Activated naive CD8-positive, alpha-beta T cell treated with anti-CD3 and anti-CD28 coated beads, Interleukin-2, amount 10 ng/mL, durations not matched to agents 7 days and 5 days (primary cell): ENCODE measurements at places on chromosomes 5 and 9. TPM values are rescaled to one million over a fixed set of nuclear protein-coding genes. Genes with fewer than 3 reads are reported as not detected.
A peak's percentile ranks its signal among the peaks of the same experiment; 100 is the strongest.

Gene TJP2
- total RNA-seq = 3.2 TPM

Gene PLAC8L1
- not detected for total RNA-seq

Gene ARL14EPL
- total RNA-seq = not detected

GRCh38 chr5:160467555-160468362 lies 46.1 kb downstream of the PTTG1 start:
- peak overlapping the region; percentile 94 for H3K27ac ChIP-seq
- H3K4me1 ChIP-seq = peaks cover 58% of the 10 kb centered on the region
- H3K36me3 ChIP-seq = peaks cover 8% of the 10 kb centered on the region
- H3K27me3 ChIP-seq = no peaks in the 10 kb centered on the region
- peak overlapping the region; percentile 93 for H3K4me3 ChIP-seq

DNA sequence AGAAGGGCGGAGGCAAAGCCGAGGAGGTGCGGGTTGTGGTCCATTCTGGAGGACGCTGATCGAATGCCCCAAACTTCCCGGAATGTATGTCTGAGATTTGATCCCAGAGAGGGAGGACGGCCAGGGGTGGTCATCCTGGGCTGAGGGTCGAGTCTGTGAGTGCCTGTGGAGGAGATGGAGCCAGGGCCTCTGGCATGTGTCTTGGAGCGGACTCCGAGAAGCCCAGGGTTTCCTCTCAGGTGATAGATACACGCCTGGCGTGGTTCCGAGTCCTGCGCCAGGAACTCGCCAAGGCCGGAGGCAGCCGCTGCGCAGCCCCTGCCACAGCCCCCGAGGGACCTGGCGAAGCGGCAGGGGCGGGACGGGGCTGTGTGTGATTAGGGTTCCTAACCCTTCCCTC lies 363 bp downstream of the ZNF454 start:
- DNase-seq = no peak
- H3K27me3 ChIP-seq = peaks cover 11% of the 10 kb centered on the region
- no peaks in the 10 kb centered on the region for H3K4me1 ChIP-seq
- H3K4me3 ChIP-seq = no peak overlapping the region

- H3K27ac ChIP-seq = no peak overlapping the region
- DNase-seq = no peak
- H3K36me3 ChIP-seq = no peaks in the 10 kb centered on the region
- H3K4me3 ChIP-seq = no peak overlapping the region
These were observed 424.0 kb downstream of the SH3GL2 start for GRCh38 chr9:18002718-18003438.

DNA sequence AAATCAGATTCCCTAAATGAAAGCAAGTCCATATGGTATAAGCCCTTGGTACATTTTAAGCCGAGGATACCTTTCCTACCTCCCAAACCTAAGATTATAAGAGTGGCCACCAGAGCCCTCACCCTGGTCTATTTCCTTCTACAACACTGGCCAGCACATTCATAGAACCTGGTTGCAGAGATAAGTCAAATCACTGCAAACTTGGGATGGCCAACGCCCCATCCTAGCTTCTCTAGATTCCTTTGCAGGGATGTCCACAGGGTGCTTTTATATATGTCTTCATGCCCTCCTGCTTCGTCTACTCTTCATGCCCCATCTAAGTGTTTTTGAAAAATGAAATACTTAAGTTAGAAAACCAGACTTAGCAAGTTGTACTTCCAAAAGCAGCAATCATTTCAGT lies 41.8 kb downstream of the SH3RF2 start:
- peaks cover 3% of the 10 kb centered on the region for H3K27me3 ChIP-seq
- no peak overlapping the region for H3K27ac ChIP-seq
- no peaks in the 10 kb centered on the region for H3K4me1 ChIP-seq
- no peak for DNase-seq

Gene MYMK
- total RNA-seq = not detected

GRCh38 chr9:8648271-8648845 lies 848.8 kb upstream of the DMAC1 start:
- H3K27me3 ChIP-seq = no peaks in the 10 kb centered on the region
- no peak overlapping the region for H3K27ac ChIP-seq
- DNase-seq = no peak
- no peaks in the 10 kb centered on the region for H3K36me3 ChIP-seq

Gene CHD1
- 57.3 TPM for total RNA-seq

Gene DNAJC25
- total RNA-seq = 3.6 TPM

- no peak overlapping the region for H3K27ac ChIP-seq
- H3K4me1 ChIP-seq = peaks cover 18% of the 10 kb centered on the region
- peaks cover 9% of the 10 kb centered on the region for H3K36me3 ChIP-seq
- H3K27me3 ChIP-seq = peaks cover 4% of the 10 kb centered on the region
- DNase-seq = no peak
- no peak overlapping the region for H3K4me3 ChIP-seq
These were observed 289.1 kb downstream of the EBF1 start for GRCh38 chr5:158810615-158811014.

Gene NR4A3
- total RNA-seq = 1.2 TPM

DNA sequence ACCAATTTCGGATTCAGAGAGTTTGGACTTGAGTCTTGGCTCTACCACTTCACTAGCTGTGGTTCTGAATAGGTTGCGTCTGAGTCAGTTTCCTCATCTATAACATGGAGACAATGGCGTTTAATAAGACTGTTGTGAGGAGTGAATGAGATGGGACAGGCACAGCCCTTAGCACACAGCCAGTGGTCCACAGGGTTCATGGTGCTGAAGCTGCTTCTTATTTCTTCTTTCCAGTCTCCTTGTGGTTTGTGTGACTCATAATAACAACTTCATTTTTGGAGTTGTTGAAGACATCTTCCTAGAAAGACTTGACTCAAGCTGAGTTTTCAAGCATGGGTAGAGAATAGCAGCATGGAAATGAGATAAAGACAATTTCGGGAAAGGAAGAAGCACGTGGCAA lies 172.6 kb upstream of the PPP2R2B start:
- no peak overlapping the region for H3K4me3 ChIP-seq
- no peaks in the 10 kb centered on the region for H3K4me1 ChIP-seq
- DNase-seq = no peak
- no peaks in the 10 kb centered on the region for H3K36me3 ChIP-seq
- H3K27ac ChIP-seq = no peak overlapping the region

GRCh38 chr5:15683332-15683731 lies 183.4 kb downstream of the FBXL7 start:
- H3K36me3 ChIP-seq = no peaks in the 10 kb centered on the region
- DNase-seq = no peak
- H3K27me3 ChIP-seq = no peaks in the 10 kb centered on the region

DNA sequence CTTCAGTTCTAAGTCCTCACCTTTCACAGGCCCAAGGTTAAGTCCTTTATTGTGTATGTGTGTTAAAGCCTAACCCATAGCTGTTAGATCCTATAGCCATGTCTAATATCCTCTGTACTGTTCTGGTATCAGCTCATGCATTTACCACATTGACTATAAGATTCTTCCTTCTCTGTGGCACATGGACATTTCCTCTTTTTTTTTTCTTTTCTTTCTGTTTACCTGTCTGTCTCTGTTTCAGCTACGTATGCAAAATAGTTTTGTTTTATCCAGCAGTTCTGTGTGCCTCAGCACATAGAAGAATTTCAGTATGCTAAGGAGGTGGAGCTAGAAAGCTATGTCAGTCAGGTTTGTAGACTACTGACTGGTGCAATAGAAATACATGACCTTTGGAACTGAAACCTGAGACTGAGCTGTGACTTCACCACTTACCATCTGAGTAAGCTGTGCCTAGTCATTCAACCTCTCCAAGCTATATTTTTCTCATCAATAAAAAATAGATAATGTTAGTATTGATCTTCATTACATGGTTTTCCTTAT lies 155.6 kb upstream of the VLDLR start:
- H3K27ac ChIP-seq = no peak overlapping the region
- H3K27me3 ChIP-seq = peaks cover 5% of the 10 kb centered on the region
- no peak overlapping the region for H3K4me3 ChIP-seq
- no peaks in the 10 kb centered on the region for H3K36me3 ChIP-seq
- no peaks in the 10 kb centered on the region for H3K4me1 ChIP-seq

DNA sequence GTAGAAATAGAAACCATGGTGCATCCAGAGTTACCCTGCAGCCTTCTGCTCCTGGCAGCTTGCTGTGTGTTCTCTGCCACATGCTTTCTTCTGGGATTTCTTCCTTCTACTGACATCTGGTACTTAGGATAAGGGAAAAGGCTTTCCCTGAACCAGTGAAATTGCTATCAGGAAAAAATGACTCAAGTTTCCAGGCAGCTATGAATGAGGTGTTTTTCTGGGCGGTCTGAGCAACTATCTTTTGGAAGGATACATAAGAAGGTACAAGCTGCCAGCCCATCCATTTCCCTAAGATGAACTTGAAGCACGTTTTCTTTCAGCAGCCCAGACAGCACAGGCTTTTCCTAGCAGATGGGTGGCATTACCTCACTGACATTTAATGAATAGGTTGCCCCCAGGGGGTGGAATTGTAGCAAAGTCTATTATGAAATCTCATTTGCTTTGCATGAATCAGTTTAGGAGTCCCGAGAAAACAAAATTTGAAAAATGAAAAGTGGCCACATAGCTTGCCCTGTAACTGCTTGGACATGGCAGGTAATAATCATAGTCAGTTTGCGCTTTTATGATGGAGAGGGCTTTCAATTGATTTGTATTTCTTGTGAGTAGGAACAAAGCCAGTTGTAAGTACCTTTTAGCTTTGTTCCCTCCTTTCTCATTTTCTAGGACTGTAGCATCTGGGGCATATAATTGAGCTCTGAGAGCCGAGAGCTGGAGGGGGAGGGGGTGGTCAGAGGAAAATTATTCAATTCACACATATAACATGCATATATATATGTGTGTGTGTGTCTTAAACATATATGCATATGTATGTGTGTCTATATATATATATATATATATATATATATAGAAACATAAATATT lies 108.5 kb downstream of the C9orf152 start:
- H3K27ac ChIP-seq = no peak overlapping the region
- no peaks in the 10 kb centered on the region for H3K27me3 ChIP-seq
- H3K4me1 ChIP-seq = peaks cover 1% of the 10 kb centered on the region

DNA sequence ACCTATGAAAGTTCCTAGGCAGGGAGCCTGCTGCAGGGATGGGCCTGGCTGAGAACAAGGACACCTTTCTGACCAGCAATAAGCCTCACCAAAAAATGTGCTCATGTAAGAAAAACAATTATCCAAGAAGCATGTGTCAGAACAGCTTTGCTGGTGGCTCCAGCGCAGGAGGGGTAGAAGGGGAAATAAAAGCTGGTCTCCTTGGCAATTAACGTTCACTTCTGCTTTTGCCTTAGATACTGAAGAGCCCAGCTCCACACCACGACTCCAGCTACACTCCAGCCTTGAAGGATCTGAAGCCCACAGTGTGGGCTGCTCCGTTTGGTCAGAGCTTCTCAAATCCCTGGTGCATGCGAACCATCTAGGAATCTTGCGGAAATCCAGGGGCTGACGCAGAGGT lies 107.6 kb upstream of the PHYKPL start:
- no peak overlapping the region for H3K4me3 ChIP-seq
- no peak overlapping the region for H3K27ac ChIP-seq
- H3K27me3 ChIP-seq = peaks cover 5% of the 10 kb centered on the region
- DNase-seq = no peak

Gene CATSPER3
- 0.44 TPM for total RNA-seq

DNA sequence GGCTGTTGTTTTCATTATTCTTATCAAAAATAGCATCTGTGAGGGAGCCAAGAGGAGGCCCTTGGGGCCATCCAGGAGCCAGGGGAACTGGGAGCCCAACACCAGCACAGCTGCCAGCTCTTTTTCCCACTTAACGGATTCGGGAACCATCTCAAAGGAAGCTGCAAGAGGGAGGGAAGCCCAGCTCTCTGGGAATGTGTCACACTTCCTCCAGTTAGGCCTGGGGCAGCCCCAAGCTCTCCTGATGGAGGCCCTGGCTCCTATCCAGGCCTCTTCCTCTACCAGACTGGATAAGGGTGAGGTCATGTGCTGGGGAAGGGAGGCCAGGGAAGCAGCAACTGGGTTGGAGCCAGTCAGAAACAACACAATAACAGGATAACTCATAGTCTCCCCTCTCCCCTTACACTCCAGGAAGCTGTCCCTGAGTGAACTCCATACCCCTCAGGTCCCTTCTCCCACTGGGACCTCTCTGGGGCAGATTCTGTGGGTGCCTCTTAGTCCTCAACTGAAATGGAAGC lies 12.7 kb downstream of the CSF2 start:
- no peak overlapping the region for H3K4me3 ChIP-seq
- H3K27ac ChIP-seq = no peak overlapping the region
- DNase-seq = no peak
- H3K4me1 ChIP-seq = peaks cover 47% of the 10 kb centered on the region
- no peaks in the 10 kb centered on the region for H3K27me3 ChIP-seq

Gene ORM2
- not detected for total RNA-seq

GRCh38 chr9:33840381-33840780 lies 23.4 kb downstream of the UBE2R2 start:
- no peak overlapping the region for H3K4me3 ChIP-seq
- H3K4me1 ChIP-seq = peaks cover 17% of the 10 kb centered on the region
- H3K27me3 ChIP-seq = no peaks in the 10 kb centered on the region
- H3K27ac ChIP-seq = no peak overlapping the region

DNA sequence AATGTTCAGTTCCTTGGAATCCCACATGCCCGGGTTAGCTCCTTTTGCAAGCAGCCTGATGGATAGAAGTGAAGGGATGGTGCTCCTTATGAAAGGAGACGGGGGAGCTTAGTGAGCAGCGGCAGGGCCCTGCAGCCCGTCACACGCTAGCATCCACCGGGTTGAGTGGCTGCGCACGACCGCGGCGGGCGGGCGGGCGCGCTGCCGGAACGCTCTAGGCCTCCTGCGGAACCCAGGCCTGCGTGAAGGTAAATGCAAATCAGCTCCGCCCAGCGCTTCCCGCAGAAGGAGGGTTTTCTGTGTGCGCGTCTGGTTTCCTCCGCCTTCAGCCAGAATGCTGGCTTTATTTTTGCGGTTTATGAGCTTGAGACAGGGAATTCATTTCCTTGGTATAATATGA lies 19.8 kb downstream of the IL12B start:
- H3K27me3 ChIP-seq = peaks cover 62% of the 10 kb centered on the region
- no peaks in the 10 kb centered on the region for H3K36me3 ChIP-seq
- peaks cover 7% of the 10 kb centered on the region for H3K4me1 ChIP-seq
- DNase-seq = peak; percentile 43

Gene DOCK8
- total RNA-seq = 318 TPM

DNA sequence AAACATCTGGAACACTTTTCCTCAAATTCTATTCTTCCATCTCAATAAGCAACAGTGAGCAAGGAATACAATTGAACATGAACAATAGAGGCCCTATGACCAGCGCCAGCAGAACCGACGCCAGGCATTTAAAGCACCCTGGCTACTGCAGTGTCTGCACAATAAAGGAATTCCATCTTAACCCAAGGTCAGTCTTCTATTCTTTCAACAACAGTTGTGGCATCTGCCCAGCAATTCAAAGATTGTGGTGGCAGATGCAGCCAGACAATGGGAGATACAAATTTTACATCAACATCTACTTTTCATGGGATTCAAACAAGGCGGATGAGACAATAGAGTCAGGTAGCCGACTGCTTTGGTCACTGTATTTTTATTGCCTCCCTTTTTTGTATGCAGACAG lies 65.9 kb downstream of the ELL2 start:
- peaks cover 12% of the 10 kb centered on the region for H3K36me3 ChIP-seq
- no peak overlapping the region for H3K27ac ChIP-seq
- H3K4me3 ChIP-seq = no peak overlapping the region
- no peaks in the 10 kb centered on the region for H3K4me1 ChIP-seq
- no peaks in the 10 kb centered on the region for H3K27me3 ChIP-seq

Gene C5orf58
- total RNA-seq = not detected

- no peaks in the 10 kb centered on the region for H3K4me1 ChIP-seq
- H3K4me3 ChIP-seq = no peak overlapping the region
- DNase-seq = no peak
- H3K36me3 ChIP-seq = no peaks in the 10 kb centered on the region
These were observed 450.0 kb downstream of the CCDC171 start for GRCh38 chr9:16002816-16003215.

Gene BTNL3
- total RNA-seq = not detected

- no peak for DNase-seq
- no peak overlapping the region for H3K4me3 ChIP-seq
- no peaks in the 10 kb centered on the region for H3K27me3 ChIP-seq
- no peak overlapping the region for H3K27ac ChIP-seq
- H3K4me1 ChIP-seq = peaks cover 15% of the 10 kb centered on the region
These were observed 62.4 kb downstream of the NR3C1 start for GRCh38 chr5:143340891-143341685.
